ENCODE measurements at places on chromosomes 13 and 19.

DNA sequence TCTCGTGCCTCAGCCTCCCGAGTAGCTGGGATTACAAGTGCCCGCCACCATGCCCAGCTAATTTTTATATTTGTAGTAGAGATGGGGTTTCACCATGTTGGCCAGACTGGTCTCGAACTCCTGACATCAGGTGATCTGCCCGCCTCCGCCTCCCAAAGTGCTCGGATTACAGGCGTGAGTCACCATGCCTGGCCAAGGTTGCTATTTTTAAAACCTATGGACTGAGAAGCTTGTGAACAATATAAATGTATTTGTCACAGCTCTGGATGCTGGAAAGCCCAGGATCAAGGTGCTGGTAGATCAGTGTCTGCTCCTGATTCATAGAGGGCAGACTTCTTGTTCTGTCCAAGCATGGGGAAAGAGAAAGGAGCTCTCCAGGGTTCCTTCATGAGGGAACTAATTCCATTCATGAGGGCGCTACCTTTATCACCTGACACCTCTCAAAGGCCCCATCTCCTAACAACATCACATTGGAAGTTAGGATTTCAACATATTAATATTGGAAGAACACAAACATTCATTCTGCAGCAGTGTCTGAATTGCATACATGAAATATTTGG, 16.1 kb downstream of the CARD8 start:
- no peak for DNase-seq

- no peak for DNase-seq
Observed at GRCh38 chr19:1237027-1237659, 662 bp downstream of the CBARP start.

GRCh38 chr19:27918818-27919217, 1294.1 kb downstream of the UQCRFS1 start:
- DNase-seq, result no peak

DNA sequence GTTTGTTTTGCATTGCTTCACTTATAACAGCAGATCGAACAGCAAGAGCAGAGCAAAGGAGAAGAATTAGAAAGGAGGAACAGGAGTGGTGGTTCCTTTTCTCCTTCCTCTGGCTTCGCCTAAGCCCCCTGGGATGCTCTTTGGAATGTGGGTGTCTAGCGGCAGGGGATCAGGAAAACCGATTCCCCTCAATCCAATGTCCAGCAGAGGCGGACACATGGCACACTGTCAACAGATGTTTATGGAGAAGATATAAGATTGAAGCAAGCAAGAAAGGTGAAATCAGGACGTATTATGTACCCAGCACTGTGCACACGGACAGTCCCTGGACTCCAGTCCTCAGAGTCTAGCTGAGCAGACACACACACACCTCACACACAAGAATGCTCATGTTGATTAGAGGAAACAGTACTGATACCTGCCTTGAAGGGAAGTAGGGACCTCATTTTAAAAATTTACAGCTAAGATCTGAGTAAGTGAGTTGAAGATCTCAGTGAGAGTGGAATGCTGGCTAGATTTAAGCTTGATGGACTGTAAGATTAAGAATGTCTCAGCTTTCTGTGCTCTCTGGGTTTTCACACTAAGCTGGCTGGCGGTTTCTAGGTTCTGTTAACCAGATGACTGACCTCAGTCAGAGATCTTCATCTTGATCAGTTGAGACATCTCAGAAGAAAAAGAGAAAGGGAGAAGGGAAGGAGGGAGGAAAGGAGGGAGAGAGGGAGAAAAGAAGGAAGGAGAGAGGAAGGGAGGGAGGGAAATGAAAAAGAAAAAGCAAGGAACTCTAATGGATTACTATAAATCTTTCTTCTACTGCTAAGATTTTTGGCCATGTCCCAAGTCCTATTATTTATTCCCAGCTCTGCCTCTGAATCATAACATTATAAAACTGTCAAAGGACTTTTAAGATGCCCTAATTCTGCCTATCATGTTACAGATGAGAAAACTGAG, 44.8 kb downstream of the FLT1 start:
- no peak for DNase-seq

GRCh38 chr13:31807090-31807541, 67.8 kb downstream of the RXFP2 start:
- DNase-seq, result no peak

- no peak for DNase-seq
Observed at GRCh38 chr13:30049692-30050091, 199.3 kb upstream of the UBL3 start.

- DNase-seq, result peak; percentile 34
Observed at GRCh38 chr19:1773184-1773583, 19.9 kb downstream of the ONECUT3 start.

DNA sequence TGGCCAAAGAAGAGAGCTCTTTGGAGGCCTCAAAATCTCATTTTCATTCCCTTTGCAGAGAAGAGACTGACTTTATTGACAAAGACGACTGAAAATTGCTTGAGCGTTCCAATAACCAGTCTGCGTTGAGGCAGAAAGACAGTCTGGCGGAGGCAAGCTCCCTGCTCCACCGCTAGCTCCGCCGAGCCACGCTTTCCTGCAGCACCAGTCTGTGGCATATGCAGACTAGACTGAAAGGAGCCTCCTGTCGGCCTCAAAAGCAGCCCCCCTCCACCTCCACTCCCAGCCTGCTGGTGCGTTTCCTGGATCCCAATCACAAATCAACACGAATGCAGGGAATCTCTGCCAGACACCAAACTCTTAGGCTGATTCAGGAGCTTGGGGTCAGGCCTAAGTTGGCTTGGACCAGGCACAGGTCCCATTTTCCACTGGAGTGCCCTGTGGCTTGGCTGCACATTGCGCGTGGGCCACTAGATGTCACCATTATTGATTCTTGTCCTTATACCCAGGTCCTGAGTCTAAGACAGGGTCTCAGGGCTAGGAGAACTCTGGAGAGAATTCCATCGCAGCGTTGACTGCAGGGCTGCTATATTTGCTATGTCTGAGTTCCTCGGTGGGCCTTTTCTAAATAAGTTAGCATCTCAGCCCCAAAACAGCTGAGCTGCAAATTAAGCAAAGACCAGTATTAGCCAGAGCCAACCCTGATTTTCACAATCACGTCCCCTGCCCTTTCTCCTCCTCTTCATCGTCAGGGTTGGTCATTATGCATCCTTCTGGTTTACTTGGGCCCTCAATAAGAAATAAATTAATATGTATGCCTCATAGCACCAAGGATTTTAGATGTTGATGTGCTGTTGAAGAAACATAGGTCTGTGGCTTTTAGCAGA, 5.2 kb upstream of the ZNF507 start:
- no peak for DNase-seq

DNA sequence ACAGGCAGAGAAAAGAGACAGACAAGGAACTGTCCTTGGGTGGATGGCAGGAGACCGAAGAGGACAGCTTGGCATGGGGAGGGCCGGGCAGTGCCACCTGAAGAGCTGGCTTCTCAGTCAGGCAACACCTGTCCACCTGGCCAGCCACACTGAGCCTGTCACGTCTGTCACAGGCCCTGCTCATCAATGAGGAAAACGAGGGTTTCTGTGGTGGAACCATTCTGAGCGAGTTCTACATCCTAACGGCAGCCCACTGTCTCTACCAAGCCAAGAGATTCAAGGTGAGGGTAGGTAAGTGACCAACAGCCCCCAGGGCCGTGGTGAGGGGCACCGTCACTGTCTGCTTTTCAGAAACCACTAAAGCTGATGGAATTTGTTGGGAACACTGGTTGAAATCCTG, 11.2 kb upstream of the PROZ start:
- no peak for DNase-seq

DNA sequence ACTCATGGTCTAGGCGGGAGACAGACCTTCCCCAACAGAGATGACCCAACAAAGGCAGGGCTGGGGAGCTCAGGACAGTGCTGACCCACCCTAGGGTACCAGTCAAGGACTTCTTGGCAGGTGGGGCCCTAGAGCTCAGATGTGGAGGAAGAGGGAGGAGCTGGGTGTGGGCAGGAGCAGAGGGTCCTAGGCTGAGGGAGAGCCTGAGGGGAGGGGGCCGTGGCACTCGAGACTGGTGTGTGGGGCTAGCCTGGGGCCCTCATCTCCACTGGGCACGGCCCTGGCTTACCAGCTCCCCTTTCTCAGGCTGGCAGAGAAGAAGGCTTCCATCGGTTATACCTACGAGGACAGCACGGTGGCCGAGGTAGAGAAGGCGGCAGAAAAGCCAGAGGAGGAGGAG, 18.6 kb downstream of the CLASRP start:
- DNase-seq, result no peak

DNA sequence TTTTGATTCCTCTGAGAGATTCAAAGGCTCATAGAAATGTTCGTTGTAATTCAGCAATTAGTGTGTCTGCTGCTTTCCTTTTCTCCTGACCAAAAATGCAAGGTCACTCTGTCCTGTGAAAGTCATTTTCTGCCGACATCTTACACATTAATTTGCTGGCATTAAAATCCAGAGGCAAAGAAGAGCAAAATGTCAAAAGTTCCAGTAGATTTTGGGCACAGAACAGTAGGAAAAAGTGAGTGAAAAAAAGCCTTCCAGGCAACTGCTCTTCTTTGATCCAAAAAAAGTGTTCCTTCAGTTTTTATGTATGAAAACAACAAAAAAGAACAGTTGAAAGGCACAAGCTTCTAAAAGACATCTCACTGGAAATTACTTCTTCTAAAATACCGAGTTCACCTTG, 413.8 kb downstream of the FOXO1 start:
- DNase-seq, result no peak

- no peak for DNase-seq
Observed at GRCh38 chr19:28883241-28883693, 329.7 kb downstream of the UQCRFS1 start.

GRCh38 chr13:111950697-111951096, 116.3 kb upstream of the SOX1 start:
- DNase-seq, result no peak

DNA sequence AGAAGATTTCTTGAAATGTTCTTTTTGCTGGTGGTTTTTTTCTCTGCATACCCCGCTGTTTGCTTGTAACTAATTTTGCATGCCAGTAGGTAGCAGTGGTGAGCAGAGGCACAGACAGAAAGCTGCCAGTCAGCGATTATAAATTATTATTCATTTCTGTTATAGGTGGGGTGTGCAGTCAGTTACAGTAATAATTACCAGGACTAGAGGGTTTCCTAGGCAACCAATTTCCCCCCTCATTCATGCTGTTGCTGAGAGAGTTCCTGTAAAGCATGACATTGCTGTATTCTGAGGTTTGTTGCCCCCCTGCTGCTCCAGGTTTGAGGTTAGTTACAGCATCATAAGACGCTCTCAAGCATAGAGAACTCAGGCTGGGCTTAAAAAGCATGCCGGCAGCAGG, 104.5 kb downstream of the URI1 start:
- DNase-seq, result no peak

DNA sequence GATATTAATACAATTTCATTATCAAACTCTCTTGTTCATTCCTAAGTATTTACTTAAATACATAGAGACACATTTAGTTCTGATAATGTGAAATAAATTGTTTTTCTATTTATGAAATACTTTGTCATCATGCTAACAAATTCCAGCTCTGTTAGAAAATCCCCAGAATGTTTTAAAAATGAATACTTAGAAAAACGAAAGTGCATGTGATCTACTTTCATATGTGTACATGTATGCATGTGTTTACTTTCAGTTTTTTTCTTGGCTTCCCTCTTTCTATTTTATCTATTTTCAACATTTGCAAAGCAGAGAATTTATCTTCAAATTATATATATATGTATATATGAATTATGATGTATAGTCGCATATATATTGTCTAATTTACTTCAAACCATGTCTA, 1110.0 kb upstream of the PCDH20 start:
- no peak for DNase-seq

DNA sequence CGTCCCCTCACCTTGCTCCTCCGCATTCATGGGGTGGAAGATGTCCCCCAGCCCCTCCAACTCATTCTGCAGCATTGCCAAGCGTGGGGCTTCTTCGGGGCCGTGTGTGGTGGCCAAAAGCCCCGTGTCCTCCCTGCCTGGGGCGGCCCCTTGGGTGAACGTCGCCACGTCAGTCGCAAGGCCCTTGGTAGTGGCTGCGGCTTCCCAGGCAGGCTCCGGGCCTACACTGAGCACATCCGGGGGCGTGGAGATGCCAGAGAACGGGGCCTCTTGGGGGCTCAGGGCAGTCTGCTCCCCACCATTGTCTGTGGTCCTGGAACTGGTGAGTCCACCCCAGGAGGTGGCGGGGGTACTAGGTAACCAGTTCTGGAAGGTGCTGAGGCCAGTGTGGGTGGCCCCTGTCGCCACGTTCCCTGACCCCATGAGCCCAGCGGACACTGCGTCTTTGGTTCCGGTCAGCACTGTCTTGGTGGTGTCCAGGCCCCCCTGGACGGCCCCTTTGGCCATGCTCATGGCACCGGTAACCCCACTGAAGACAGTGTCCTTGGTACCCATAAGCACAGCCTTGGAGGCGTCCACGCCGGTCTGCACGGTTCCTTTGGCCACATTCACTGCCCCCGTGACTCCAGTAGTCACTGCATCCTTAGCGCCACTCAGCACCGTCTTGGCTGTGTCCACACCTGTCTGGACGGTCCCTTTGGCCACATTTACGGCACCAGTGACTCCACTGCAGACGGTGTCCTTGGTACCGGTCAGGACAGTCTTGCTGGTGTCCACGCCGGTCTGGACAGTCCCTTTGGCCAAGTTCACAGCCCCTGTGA, 7.6 kb downstream of the PLIN4 start:
- DNase-seq, result no peak

- DNase-seq, result peak; percentile 9
Observed at GRCh38 chr13:100694722-100695508, 20.3 kb upstream of the TMTC4 start.

- no peak for DNase-seq
Observed at GRCh38 chr13:45602183-45603170, 13.1 kb downstream of the ERICH6B start.

GRCh38 chr13:80858131-80858530, 517.2 kb upstream of the SPRY2 start:
- no peak for DNase-seq

DNA sequence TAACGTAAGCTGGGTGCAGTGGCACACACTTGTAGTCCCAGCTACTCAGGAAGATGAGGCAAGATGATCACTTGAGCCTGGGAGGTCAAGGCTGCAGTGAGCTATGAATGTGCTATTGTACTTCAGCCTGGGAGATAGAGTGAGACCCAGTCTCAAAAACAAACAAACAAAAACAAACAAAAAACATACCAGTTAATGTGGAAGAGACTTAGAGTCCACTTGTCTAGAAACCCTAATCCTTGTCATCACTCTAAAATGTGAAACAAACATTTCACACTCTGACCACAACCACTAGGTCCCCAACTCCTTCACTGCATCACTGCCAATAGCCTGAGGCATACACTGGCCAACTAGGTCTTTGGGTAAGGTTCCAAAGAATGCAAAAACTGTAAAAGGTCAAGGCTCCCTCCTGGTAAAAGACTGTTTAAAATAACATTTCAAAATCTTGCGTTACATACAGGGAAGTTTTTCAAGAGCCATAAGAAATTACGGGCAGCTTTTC, 28.6 kb upstream of the CYP2B6 start:
- DNase-seq, result peak; percentile 14

- no peak for DNase-seq
Observed at GRCh38 chr13:66410314-66410713, 819.8 kb downstream of the PCDH9 start.
